ENCODE measurements at places on chromosomes 3 and 15. TPM values are rescaled to one million over a fixed set of nuclear protein-coding genes. Genes with fewer than 3 reads are reported as not detected.

GRCh38 chr3:188746291-188746783 is 425.4 kb upstream of the TPRG1 start:
- H3K4me1 ChIP-seq: peaks cover 23% of the 10 kb centered on the region
- H3K4me3 ChIP-seq: no peak overlapping the region
- H3K36me3 ChIP-seq: no peaks in the 10 kb centered on the region
- no peak overlapping the region for H3K27ac ChIP-seq

- H3K27me3 ChIP-seq: no peaks in the 10 kb centered on the region
- H3K27ac ChIP-seq: no peak overlapping the region
- no peak for DNase-seq
- H3K4me3 ChIP-seq: no peak overlapping the region
- H3K4me1 ChIP-seq: no peaks in the 10 kb centered on the region
Measured at GRCh38 chr15:70286113-70286806, 188.5 kb upstream of the TLE3 start.

The RTF1 gene
- 22.7 TPM for total RNA-seq

The RETNLB gene
- not detected for total RNA-seq

The PLA2G4E gene
- not detected for total RNA-seq

The COMMD4 gene
- 32.9 TPM for total RNA-seq
